ENCODE measurements at places on chromosomes 5 and 9. TPM values are rescaled to one million over a fixed set of nuclear protein-coding genes. Genes with fewer than 3 reads are reported as not detected.

The ADAMTS16 gene
- total RNA-seq = not detected

The FGF1 gene
- 0.09 TPM for total RNA-seq

The MEGF10 gene
- 0.36 TPM for total RNA-seq

The DPM2 gene
- 8.1 TPM for total RNA-seq

The ITGA2 gene
- total RNA-seq = 67.9 TPM

The MZB1 gene
- 0.09 TPM for total RNA-seq

The GRXCR2 gene
- total RNA-seq = not detected
